ENCODE measurements at places on chromosomes 5 and 9.

GRCh38 chr5:9468060-9468388 lies 77.9 kb downstream of the SEMA5A start:
- no peak for DNase-seq

GRCh38 chr5:76716456-76717157 lies 681 bp downstream of the F2R start:
- DNase-seq: no peak

DNA sequence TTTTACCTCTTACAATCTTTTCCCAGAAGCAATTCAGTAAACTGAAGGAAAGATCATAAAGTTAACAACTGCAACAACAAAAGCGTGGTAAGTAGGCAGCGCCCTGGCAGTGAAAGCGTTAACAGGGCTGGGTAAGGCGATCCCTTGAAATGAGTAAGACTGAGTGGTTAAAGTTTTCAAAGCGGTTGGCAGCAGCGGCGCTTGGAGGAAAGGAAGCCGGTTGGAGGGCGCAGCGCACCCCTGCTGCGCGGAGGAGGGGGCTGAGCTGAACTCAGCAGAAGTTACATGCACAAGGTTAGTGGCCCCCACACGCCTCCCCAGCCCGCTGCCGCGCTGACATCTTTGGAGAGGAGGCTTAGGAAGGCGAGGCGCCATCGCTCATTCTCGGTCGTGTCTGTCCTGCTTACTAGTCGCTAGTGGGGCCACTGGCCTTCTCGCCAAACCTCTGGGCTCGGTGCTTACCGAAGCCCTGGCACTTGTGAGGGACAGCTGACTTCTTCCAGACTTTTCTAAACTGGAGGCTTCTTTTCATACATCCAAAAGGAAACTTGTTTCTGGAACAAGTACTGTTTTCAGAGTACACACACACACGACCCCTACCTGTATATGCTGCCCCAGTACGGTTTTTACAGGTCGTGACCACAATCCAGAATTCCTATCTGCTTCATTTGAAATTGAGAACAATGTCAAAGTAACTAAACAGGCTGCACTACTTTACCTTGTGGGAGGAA lies at the start of gene SH3RF2:
Gene SH3RF2 (plus strand): TSS at position 178 of the 731 bp plus-strand sequence. CDS start 1,351 bp downstream, outside the sequence.
- DNase-seq: no peak

DNA sequence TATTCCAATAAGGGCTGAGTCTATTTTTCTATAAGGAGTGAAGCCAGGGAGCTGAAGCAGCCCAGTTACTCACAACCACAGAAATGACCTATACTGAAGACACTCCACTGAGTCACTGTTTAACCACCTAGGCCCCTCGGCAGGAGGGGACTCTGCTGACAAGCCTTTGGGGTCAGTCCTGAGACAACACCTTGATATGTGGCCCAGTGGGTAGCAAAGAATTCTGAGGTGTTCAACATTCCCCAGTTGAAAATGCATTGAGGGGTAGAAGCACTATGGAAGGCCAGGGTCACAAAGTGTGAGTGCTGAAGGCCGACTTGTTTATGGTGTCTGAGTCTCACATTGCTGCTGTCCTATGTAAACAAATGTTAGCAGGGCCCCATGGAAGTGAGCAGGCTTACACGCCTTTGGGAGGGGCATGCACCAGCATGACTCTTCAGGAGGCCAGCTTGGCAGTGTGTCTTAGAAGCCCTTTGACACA lies 112.6 kb upstream of the NFIL3 start:
- no peak for DNase-seq

- DNase-seq: no peak
Observed at GRCh38 chr9:111144741-111145140, 106.5 kb upstream of the LPAR1 start.
